ENCODE measurements at places on chromosomes 1 and 21. TPM values are rescaled to one million over a fixed set of nuclear protein-coding genes. Genes with fewer than 3 reads are reported as not detected.

- peak; percentile 37 for DNase-seq
These were observed 6.4 kb downstream of the TGFB2 start for GRCh38 chr1:218351391-218352074.

- peak; percentile 14 for DNase-seq
These were observed 220.7 kb upstream of the VAMP3 start for GRCh38 chr1:7550261-7550865.

DNA sequence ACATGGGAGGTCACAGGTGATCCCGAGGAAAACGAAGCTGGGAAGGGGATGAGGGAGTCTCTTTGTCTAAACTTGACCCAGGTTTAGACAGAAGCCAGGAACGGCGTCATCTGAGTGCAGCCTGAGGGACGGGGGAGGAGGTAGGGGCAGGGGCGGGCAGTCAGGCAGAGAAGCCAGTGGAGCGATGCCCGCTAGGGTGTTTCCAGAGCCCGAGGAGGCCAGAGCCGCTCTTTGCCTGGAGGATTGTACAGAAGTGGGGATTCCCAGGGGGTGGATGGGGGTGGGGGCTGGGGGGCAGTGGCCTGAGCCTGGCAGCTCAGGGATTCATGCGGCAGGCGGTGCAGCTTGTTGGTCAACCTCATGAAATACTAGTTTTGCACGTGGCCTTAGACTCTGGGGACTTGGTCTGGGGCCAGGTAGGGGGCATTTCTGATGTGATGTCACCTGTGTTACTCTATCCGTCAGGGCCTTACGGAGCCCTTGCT lies 58.4 kb downstream of the VPS26C start:
- DNase-seq, result no peak

DNA sequence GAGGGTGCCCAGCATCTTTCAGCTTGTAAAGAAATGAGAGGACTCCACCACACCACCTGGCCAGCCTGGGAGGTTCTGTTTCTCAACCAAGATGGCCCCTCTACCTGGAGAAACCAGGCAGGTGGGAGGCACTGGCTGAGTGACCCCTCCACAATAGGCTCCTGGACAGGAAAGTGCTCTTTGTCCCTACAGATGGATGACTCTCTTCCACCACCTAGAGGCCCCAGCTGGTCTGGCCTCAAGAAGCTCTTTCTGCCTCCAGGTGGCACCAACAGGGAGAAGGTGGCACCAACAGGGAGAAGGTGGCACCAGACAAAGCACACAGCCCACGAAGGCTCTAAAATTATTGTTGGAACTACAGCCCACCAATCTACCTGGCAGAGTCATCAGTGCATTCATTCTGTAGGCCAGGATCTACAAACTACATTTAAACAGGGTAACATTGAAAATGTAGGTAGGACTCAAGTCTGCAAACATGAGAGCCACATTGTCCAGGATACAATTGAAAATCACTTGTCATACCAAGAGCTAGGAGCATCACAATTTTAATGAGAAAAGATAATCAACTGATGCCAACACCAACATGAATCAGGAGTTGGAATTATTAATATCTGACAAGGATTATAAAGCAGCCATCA lies 14.4 kb downstream of the TMPRSS3 start:
- no peak for DNase-seq

GRCh38 chr1:41320895-41321676 lies 40.1 kb upstream of the FOXO6 start:
- no peak for DNase-seq

DNA sequence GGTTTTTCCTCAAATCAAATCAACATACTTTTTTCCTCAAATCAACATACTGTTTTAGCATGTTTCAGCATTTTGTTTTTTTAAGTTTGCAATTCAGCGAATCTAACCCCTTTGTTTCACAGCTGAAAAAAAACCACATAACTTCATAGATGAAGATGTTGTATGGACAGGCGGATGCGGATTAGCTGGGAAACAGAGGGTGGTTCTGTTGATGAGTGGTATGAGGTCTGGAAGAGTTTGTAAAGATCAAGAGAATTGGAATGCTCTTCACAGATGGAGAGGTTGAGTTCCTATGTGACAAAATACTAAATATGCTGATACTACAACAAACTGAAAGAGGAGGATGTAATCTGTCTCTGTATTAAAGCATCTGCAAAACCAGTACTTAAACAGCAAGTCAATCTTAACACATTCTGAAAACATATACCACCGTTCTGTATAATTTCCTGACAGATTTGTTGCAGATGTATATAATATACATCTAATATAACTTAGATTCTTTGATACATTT lies 10.6 kb upstream of the LEPR start:
- DNase-seq, result no peak

GRCh38 chr1:164842870-164843269 lies 283.9 kb downstream of the PBX1 start:
- no peak for DNase-seq

DNA sequence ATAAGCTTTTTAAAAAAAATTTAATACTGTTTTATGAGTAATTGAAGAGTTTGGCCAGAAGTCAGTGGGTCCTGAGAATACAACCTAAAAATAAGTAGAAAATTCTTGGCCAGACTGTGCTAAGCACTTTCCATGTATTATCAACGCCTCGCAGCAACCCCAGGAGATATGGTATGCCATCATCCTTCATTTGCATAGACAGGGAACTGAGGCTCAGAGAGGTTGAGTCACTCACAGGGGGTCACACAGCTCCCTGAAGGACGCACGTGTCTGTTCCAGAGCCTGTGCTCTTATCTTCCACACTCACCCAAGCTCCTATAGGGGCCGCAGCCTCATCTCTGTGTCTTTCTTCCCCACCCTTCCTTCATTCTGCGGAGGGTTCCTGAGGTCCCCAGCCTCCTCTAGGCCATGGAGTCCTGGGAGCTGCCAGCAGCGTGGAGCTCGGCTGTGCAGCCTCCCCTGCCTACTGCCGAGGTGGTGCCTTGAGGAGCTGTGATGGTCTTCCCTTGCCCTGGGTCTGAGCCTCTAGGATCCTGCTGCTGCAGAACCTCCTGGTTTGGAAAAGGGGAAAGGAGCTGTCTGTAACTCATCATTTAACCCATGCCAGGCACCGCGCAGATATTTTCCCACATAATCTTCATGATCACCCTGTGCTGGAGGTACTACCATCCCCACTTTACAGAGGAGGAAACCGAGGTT lies 30.3 kb upstream of the ECE1 start:
- no peak for DNase-seq

- DNase-seq, result no peak
These were observed 11.5 kb upstream of the C1orf105 start for GRCh38 chr1:172408958-172409357.

- no peak for DNase-seq
These were observed 43.2 kb upstream of the KCTD3 start for GRCh38 chr1:215523906-215524305.

Gene CDC42
- total RNA-seq, result 149 TPM

Gene ACKR1
- total RNA-seq, result 38.0 TPM

Gene C1orf167
- total RNA-seq, result 1.2 TPM

Gene LCE1B
- not detected for total RNA-seq

Gene GPA33
- total RNA-seq, result 0.31 TPM

Gene PFDN2
- 50.5 TPM for total RNA-seq

Gene PLA2G2C
- total RNA-seq, result not detected

Gene CREB3L4
- 5.7 TPM for total RNA-seq

Gene CFHR1
- total RNA-seq, result not detected

Gene RNU1-1
- total RNA-seq, result 15,401 TPM

Gene FAM131C
- total RNA-seq, result 6.5 TPM

Gene BCL2L15
- total RNA-seq, result not detected

All from left cardiac atrium (tissue), 4 donors.